ENCODE measurements at places on chromosomes 13 and 19. TPM values are rescaled to one million over a fixed set of nuclear protein-coding genes. Genes with fewer than 3 reads are reported as not detected.

Gene SMIM44
- polyA plus RNA-seq = not detected

GRCh38 chr13:108944760-108945159, 315.3 kb downstream of the MYO16 start:
- no peak for DNase-seq

Gene CA11
- 13.9 TPM for polyA plus RNA-seq

GRCh38 chr13:79353693-79354092, 52.4 kb downstream of the RBM26 start:
- DNase-seq = no peak

- DNase-seq = no peak
These were observed 6.3 kb downstream of the TEX101 start for GRCh38 chr19:43420954-43421353.

Gene PCDH17
- polyA plus RNA-seq = 0.13 TPM

- DNase-seq = no peak
These were observed 493.3 kb downstream of the COG6 start for GRCh38 chr13:40148742-40149141.

GRCh38 chr19:2575734-2576481, 100.0 kb downstream of the GADD45B start:
- peak; percentile 96 for DNase-seq

GRCh38 chr13:94713561-94714182, 1.3 kb upstream of the SOX21 start:
- DNase-seq = no peak

GRCh38 chr13:29605860-29606526, 10.5 kb upstream of the SLC7A1 start:
- no peak for DNase-seq

Gene ABCA7
- 7.6 TPM for polyA plus RNA-seq

DNA sequence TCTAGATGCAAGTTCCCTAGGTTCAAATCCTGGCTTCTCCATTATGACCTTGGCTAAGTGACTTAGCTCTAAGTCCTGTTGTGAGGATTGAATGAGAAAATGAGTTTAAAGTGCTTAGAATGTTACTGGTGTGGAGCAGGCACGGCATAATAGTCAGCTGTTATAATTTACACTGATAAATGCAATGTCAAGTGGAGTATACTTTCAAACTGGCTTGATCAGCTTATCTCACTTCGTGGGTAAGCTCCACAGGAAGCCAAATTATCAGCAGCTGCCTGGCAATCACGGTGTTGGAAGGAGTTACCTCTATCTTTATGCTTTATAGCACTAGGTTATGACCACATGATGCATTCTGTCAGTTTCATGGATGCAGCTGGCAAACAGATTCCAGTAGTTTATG, 272.8 kb downstream of the OLFM4 start:
- no peak for DNase-seq

DNA sequence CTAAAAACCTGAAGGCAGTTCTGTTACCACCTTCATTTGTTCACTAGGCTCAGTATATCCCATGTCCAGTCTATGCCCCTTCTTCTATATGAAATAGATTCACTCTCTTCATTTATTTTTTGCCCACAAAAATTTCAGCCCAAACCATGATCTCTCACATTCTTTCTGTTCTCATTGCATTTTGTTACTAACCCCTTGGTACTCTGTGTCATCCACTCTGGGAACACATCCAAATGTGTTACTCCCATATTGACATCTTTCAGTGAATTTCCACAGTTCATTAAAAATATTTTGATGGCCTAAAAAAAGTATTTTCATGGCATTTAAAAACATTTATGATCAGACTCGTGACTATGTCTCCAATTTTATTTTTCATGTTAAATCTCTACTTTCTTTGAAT, 378.9 kb downstream of the SLITRK1 start:
- no peak for DNase-seq

DNA sequence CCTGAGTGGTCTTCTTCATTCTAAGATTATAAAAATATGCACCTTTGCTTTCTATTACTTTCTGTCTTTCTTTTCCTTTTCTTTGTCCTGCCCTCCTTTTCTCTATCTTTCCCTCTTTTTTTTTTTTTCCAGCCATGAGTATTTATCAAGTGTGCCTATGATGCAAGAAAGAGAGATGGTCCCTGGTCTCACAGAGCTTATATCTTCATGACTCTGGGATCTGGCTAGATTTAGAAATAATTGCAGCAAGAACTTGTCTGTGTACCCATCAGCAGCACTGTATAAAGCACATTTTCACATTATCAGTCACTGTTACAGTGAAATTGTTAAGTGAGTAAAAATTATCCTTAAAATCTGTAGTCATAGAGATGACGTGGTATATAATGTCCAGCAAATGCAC, 31.6 kb upstream of the GAS6 start:
- no peak for DNase-seq

- peak; percentile 29 for DNase-seq
These were observed 5.2 kb downstream of the TMEM255B start for GRCh38 chr13:113763961-113764792.

GRCh38 chr13:90276216-90276615, 1071.3 kb upstream of the MIR17HG start:
- DNase-seq = no peak

DNA sequence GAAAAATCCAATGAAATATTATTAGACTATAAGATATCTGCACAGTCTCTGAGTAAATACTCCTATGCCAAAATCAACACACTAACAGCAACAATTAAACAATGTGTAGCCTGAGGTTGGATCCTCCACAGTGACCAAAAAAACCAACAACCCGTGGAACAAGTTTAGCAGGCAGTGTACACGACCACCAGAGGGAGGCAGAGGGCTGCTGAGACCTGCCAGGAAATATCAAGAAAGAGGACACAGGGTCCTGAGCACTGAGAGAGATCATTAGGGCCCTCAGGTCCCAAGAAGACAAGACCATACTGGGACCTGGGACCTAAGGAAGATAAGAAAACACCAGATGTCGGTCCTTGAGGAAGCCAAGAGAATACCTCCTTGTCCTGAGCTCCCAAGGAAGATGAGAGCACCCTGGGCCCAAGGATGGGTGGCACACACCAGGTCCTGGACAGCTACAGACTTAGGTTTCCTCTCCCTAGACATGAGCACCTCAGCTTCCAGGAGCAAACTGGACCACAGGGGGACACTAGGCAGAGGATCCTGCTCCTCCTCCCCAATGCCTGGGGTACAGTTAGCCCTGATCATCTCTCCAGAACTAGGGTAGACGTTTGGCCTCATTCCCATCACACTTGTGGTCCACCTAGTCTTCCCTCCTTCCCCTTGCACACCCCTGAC, 822 bp upstream of the ZNF274 start:
- peak; percentile 59 for DNase-seq
